ENCODE measurements at places on chromosomes 13 and 19. TPM values are rescaled to one million over a fixed set of nuclear protein-coding genes. Genes with fewer than 3 reads are reported as not detected.

DNA sequence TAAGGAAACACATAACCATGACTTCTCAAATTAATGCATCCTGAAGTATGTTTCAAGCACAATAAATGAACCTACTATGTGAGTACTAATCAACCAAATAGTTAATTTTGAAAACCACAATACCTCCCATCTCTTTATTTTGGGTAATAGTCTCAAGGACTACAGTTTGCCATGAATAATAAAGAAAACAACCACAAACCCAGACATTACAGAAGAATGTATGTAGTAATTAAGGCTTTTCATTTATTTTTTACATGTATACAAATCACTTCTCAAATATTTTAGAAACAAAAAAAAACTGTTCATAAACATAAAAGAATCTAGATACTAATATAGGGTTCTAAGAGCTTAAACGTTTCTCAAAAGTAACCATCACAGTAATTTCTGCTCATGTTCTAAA is 6.8 kb downstream of the KATNAL1 start:
- DNase-seq, result no peak

GRCh38 chr13:37226971-37227370 is 121.5 kb upstream of the CSNK1A1L start:
- DNase-seq, result peak; percentile 91

DNA sequence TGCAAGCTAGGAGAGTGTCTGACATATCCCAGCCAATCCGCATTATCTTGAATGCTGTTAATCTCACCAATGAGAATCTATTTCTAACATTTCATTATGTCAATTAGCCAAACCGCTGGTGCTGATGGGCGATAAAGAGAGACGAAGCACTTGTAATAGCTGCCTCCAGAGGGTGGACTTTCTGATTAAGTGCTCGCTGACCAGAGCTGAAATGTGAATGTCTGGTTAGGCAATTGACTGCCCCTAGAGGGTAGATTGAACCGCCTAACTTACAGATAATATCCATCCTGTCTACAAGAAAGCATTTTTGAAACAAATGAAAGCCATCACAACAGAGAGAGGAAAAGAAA is 552 bp upstream of the GRWD1 start:
- peak; percentile 91 for DNase-seq

- DNase-seq, result no peak
These were observed 53.1 kb downstream of the FOXO1 start for GRCh38 chr13:40613192-40613818.

DNA sequence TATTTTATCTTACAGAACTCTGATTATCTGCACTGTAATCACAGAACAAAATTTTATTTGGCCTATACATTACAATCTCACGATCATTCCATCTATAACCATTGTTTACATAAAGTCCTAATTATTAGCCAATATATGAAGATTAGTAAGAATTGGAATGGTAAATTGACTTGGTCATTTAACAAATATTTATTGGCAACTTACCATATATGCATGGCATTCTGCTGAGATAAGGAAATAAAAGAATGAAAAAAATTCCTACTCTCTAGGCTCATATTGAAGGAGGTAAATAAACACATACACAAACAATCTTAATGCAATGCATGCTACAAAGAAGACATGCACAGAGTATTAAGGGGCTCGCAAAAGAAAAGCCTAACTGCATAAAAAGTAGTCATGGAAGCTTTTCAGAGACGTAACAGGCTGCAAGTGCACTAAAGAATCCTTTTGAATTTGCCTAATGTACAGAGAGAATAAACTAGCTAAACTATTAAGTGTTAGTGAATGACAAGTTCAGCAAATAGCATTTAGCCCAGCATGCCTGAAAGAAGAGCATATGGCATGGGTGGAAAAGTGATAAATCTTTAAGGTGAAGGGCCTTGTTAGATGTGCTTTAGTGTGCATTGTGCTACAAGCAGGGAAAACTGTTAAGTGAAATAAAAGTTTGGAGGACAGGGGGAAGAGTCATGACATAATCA is 1131.1 kb downstream of the PCDH9 start:
- DNase-seq, result no peak

DNA sequence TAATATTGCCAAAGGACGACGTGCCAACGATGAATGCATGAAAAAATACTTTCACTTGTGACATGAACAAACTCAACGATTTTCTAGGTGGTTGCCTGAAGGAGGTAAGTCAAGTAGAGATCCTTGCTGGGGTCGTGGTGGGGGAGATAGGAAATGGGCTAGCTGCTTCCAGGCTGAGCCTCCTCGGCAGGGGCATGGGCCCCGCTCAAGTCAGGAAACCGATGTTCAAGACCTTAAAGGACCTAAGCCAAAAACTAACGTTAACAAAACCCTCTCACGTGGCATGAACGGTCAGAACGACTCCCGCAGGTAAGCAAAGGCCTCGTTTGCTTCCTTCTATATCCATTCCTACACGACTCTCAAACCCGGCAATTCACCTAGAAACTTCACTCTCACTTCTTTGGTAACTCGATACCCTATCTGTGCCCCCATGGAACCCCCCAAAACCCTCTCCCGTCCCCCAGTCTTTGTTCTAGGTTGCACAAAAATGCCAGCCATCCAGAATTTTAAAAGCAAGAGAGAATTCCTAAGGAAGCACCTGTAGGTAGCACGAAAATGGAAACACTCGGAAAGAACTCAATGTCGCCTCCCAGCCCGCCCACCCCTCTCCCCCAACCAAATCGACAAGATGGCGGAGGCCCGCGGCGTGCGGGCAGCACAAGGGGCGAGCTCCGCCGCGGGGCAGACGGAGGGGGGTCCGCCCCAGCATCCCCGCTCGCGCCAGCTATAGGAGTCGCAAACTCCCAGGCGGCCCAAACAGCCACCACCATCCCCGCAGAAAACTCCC is 13.6 kb downstream of the ACP4 start:
- DNase-seq, result no peak

MUC16 gene
- 0.26 TPM for total RNA-seq

- DNase-seq, result peak; percentile 90
These were observed 83.1 kb downstream of the ALOX5AP start for GRCh38 chr13:30818323-30818960.

DMKN gene
- 269 TPM for total RNA-seq

- peak; percentile 99 for DNase-seq
These were observed 51.3 kb downstream of the MBNL2 start for GRCh38 chr13:97273341-97273831.

DNA sequence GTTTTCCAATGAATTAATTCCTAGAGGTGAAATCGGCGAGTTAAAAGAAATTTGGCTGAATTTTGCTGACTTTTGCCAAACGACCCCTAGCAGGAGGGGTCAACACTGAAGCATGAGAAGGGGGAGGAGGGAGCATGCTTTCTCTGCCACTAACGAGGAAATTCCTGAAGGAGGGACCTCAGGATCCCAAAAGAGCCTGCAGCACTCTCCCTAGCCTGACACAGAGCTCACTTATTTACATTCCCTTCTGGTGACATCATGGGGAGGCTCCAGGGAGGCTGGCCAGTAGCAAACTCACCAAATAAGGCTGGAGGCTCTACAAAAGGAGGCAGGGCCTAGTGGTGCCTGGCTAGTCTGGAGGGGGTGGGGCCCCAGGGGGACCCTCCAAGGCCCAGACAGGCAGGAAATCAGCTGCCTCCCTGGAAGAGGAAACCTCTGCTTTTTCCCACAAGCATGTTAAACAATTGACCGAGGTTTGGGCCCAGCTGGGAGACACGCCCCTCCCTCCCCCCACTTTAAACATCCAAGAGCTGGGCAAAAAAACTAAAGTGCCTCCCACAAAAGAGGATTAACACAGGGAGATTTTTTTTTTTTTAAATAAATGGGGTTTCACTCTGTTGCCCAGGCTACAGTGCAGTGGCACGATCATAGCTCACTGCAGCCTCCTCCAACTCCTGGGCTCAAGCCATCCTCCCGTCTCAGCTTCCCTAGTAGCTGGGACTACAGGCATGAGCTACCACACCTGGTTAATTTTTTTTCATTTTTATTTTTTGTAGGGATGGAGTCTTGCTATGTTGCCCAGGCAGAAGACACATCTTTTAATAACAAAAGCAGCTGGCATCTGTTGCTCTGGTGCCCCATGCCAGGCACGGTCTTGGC is 2.1 kb downstream of the DAPK3 start:
- DNase-seq, result peak; percentile 97

- DNase-seq, result no peak
These were observed 320.9 kb downstream of the DCLK1 start for GRCh38 chr13:35810321-35810720.

- no peak for DNase-seq
These were observed at the start of gene PTH2 for GRCh38 chr19:49423071-49423984. Gene PTH2, minus strand, starts transcription at chr19:49423441. Its CDS starts 102 bp downstream, at chr19:49423339.

GRCh38 chr13:39306639-39307589 is 268.7 kb downstream of the NHLRC3 start:
- DNase-seq, result peak; percentile 22

LRRC25 gene
- total RNA-seq, result under 0.01 TPM

LILRA1 gene
- total RNA-seq, result not detected

DNA sequence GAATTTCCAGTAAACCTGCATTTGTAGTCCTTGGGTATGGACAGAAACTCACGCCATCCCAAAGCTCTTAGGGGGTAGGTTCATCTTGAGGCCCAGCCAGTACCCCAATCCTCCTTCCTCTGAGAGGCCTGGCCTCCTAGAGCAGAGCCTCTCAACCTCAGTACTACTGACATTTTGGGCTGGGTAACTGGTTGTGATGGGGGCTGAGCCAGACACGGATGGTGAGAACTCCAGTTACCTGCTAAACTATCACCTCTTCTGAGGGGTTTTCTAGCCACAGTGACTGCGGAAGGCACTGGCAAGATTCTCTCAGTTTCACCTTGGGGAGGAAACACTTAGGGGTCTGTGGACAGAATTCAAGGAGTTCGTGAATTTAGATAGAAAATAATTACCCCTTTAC is 156.2 kb downstream of the CACNA1A start:
- DNase-seq, result no peak

- DNase-seq, result no peak
These were observed 10.8 kb downstream of the RINL start for GRCh38 chr19:38867171-38867780.

DNA sequence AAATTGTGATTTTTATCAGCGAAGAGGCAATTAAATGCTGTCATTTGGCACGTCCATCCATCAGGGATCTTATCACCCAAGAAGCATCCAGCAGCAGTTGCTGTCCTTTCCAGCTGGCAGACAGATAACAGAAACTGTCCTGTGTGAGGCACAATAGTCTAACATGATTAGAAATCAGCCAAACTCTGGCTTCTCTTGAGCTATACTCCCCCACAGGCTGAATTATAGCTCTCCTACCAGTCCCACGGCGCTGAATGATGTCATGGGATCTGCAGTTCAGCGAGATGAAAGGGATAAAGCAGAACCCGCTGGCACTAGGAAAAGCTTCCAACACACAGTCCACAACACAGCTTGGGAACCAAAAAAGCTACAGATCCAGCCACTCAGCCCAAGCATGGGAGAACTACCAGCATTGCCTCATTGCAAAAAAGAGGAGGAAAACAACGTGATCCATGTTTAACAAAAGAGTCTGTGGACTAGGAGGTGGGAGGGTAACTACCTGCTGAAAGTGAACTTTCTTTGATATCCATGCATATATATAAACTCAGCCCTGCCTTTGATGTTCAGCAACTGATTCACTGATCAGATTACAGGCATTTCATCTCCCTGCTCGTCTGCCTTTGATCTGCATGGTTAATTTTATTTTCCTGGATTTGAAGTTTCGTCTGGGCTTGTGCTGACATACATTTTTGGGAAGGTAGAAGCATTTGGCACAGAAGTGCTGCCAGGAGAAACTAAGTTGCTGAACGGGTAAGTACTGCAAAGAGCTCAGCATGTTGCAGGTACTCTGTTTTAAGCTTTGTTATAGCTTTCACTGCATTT is at the start of gene TNFRSF19:
TNFRSF19 (plus strand) TSS at position 314 of the 822 bp plus-strand sequence. CDS start 19,772 bp downstream, outside the sequence.
- peak; percentile 41 for DNase-seq

DNA sequence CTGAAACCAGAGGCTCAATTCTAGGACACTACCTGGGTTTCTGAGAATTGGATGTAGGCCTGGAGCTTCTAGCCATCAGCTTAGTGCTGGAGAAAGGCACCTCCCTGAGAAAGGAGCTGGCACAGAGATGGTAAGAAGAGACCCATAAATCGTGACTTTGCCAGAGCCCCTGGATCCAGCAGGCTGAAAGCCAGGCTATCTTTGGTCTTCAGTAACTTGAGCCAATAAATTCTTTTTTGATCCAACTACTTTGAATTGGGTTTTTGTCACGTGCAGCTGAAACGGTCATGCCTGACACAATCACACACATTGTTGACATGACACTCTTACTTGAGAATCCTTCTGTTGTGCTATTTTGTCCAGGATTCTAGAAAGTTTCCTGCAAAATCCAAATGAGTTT is 103.4 kb downstream of the LHFPL6 start:
- no peak for DNase-seq

DNA sequence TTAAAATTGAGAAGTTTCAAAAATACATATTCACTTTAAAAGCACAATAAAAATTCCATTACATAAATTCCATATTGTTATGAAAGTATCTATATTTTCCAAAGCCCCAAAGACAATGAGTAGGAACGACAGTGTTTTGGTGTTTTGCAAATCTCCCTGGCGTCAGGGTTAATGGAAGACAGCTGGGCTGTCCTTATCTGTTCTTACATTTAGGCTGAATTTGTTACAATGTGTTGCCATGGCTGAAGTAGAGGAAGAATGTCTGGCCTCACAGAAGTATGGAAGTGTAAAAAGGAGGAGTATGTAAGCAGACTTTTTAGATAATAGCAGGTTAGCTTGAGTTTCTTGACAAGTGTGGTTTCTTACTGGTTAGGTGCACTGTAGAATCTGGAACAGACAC is 124.4 kb upstream of the SPATA13 start:
- no peak for DNase-seq

DNA sequence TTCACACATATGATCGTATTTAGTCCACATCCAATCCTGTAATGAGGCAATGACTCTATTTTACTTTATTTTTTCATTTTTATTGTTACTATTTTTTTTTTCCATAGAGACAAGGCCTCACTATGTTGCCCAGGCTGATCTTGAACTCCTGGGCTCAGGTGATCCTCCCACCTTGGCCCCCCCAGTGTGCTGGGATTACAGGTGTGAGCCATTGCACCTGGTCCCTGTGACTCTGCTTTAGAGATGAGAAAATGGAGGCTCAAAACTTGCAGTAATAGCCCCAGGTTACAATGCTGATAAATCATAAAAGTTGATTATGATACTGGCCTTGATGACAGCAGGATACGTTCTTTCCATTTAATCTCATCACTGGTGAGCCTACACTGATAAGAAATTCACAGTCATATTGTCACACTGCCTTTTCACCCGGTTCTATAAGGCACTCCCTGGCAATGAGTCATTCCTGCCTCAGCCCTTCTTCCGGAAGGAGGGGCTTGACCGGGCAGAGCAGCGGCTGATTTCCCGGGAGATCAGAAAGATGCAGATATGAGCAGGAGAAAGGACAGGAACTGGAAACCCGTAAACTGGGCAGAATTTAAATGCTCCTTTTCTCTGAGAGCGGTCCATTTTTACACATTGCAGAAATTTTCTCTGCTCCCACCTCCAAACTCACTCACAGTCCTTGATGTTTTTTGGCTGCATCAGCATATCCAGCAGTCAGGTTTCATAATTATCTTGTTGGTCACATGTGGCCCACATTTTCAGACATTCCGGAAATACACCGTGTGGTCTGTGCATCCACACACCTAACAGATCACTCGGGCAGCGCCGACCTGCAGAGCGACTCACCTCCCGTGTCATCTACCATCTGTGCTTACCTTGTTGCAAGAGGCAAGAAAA is 616.4 kb downstream of the EFNB2 start:
- DNase-seq, result peak; percentile 92

GRCh38 chr13:75792526-75793187 is 156.5 kb downstream of the LMO7 start:
- DNase-seq, result no peak

Data from bronchial epithelial cell (primary cell).